ENCODE measurements at places on chromosomes 5 and 9.

DNA sequence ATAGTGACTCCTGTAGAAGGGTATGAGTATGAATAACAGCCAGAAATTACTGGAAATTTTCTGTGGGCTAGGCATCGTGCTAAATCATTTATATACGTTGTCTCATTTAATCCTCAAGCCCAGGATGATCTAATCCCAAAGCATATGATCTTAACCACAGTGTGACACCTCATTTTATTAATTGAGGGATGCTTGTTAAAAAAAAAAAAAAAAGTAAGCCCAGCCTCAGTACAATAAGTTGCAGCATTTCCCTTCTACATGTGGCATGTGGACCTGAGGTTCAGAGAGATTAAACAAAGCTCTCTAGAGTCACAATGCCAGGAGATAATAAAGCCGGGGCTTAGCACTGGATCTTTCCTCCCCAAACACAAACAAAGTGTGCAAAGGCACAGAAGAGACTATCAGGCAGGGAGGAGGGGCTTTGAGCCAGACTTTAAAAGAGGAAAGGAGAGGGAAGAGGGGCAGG, 49.5 kb downstream of the KLF4 start:
- no peak for DNase-seq

GRCh38 chr5:139132515-139132914, 65.7 kb downstream of the SIL1 start:
- DNase-seq: no peak

GRCh38 chr5:56596155-56596554, 219.2 kb upstream of the MAP3K1 start:
- DNase-seq: no peak

DNA sequence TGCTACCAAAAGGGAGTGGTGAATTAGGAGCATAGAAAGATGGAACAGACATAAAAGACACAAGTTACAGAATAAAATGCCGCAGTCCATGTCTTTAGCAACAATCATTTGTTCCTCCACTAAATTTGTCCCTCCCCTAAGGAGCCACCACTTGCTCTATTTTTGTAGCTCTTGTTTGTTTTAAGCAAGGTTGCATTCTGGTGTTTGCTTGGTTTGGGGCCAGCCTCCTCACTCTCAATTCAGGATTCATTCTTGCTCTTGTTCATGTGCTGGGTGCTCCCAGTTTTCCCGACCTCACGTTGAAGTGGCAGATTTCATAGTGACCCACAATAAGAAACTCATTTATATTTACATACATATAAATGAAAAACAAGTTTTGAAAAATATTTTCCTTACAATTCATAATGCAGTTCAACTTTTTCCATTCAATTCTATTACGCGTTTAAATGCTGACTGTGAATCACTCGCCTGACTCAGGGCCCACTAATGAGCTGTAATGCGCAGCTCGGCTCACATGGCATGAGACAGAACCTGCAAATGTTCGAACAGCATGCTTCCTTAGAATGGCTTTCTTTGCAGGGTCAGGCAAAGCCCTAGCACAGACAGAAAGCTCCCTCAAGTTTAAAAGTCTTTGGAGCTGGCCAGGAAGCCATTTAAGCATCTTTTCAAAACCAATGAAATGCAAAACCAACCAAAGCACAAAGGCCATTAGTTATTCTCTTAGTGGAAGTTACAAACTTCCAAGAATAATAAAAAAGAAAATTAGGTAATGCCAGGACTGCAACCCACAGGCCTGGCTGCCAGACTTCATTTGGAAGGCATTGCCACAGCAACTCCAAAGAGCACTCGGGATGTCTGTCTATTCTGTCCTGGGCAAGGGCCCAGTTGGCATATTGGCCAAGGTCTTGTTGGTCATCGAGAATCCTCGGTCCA, 41.7 kb downstream of the RETREG1 start:
- no peak for DNase-seq

- DNase-seq: peak; percentile 20
Measured at GRCh38 chr9:89428901-89429890, 68.7 kb downstream of the SEMA4D start.

- no peak for DNase-seq
Measured at GRCh38 chr9:133201424-133202144, 7.5 kb downstream of the OBP2B start.

GRCh38 chr5:163565931-163566608, 60.7 kb downstream of the MAT2B start:
- DNase-seq: peak; percentile 41

GRCh38 chr5:54834121-54834842, 151.1 kb downstream of the ESM1 start:
- no peak for DNase-seq

DNA sequence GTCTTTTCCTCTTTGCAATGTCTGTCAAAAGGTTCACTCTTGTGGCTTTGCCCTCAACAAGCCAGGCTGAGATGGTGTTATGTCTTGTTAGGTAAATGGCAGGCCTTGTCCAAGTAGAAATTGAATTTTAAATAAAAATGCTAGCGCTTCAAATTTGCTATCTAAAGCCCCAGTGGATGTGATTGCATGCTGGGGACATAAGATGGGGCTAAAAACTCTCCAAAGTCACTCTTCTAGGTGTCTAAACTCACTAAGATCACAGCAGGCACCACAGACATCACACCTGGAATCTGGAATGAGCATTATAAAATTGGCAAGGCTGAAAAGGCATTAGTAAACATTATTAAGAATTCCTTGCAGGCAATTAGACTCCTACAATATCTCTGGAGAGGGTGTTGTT, 262.7 kb upstream of the CLINT1 start:
- DNase-seq: no peak

DNA sequence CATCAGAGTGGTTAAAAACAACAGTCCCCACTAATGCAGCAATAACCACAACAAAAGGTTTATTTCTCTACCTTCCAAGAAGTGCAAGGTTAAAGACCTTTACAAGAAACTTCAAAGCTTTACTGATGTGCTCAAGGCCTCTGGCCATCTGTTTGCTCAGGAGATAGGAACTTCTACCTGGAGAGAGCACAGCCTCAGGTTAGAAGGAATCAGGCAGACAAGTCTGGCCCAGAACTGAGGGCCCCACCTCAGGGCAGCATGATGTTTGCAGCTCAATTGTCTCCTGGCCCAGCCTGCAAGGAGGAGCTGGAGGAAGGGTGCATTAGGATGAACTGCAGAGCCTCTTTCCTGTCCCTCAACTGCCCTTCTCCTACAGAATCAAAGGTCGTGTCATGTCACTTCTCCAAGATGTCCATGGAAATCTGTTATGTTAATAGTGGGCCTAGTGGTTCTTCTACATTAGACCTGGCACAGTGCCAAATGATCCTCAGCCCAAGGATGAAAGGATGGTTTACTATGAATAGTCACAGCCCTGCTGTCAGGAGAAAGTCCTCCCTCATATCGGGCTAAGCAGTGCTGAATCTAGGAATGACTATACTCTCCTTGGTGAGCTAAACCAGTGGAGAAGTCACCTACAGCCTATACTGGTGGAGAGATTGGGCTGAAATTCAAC, 98.9 kb upstream of the NTRK2 start:
- no peak for DNase-seq

GRCh38 chr5:3512361-3513095, 83.1 kb upstream of the IRX1 start:
- no peak for DNase-seq

- DNase-seq: no peak
Measured at GRCh38 chr9:97892421-97892820, 29.9 kb downstream of the TRMO start.

DNA sequence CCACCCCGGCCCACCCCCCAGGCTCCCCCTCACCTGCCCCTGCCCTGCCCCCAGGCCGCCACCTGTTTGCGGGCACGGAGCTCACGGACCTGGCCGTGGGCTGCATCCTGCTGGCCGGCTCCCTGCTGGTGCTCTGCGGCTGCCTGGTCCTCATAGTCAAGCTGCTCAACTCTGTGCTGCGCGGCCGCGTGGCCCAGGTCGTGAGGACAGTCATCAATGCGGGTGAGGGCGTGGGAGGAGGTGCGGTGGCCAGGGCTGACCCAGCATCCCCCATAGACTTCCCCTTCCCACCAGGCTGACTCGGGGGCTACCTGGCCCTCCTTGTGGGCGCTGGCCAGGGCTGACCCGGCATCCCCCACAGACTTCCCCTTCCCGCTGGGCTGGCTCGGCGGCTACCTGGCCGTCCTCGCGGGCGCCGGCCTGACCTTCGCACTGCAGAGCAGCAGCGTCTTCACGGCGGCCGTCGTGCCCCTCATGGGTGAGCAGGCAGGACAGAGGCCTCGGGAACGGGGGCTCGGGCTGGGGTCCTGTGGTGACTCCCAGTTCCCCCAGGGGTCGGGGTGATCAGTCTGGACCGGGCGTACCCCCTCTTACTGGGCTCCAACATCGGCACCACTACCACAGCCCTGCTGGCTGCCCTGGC, 3.5 kb downstream of the SLC34A3 start:
- DNase-seq: no peak

GRCh38 chr5:34743878-34744277, 87.8 kb downstream of the RAI14 start:
- DNase-seq: no peak

GRCh38 chr9:91073049-91073810, 271.6 kb downstream of the SYK start:
- DNase-seq: no peak

- DNase-seq: no peak
Measured at GRCh38 chr9:133884907-133885744, 107.0 kb downstream of the VAV2 start.

GRCh38 chr5:35405938-35406337, 175.7 kb upstream of the PRLR start:
- no peak for DNase-seq

- DNase-seq: no peak
Measured at GRCh38 chr5:51468196-51468595, 84.9 kb downstream of the ISL1 start.

GRCh38 chr5:133147815-133148567, 96.2 kb downstream of the HSPA4 start:
- DNase-seq: no peak

- no peak for DNase-seq
Measured at GRCh38 chr5:167785106-167785505, 506.3 kb upstream of the WWC1 start.

DNA sequence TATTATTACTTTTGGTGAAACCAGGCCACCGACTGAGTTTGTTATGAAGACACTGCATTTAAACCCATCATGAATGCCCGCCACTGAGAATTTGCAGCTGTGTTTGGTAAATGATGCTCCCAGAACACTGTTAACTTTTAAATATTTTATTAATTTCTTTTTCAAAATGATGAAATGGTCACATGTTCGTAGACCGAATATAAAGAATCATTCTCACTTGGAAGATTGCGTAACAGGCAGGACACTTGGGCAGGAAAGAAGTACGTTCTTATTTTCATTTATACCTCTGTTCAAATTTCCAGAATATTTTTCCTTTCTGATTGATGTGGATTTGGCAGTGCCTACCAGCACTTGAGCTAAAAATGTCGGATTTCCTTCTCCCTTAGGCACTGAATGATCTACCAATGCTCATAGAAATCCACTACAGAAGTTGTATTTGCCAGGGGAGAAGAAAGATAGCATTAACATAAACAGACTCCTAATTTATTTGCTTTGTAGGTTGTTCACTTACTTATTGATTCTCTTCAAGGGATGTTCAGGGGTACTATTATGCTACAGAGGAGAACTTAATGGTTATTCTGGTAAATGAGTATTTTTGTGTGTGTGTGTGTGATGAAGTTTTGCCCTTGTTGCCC, 13.8 kb downstream of the CYFIP2 start:
- no peak for DNase-seq

- DNase-seq: no peak
Measured at GRCh38 chr9:77019236-77019925, at the start of gene FOXB2. FOXB2 (plus strand) TSS chr9:77019655; CDS start chr9:77019655, 0 bp downstream.

GRCh38 chr9:106970219-106970975, 107.4 kb downstream of the ZNF462 start:
- DNase-seq: no peak

- DNase-seq: no peak
Measured at GRCh38 chr5:10332301-10332700, 21.2 kb upstream of the MARCHF6 start.

- DNase-seq: no peak
Measured at GRCh38 chr5:66333192-66333591, 189.1 kb downstream of the SREK1 start.

- DNase-seq: no peak
Measured at GRCh38 chr5:173028811-173029327, 27.3 kb upstream of the CREBRF start.

GRCh38 chr5:44384816-44385215, 4.4 kb downstream of the FGF10 start:
- DNase-seq: no peak

DNA sequence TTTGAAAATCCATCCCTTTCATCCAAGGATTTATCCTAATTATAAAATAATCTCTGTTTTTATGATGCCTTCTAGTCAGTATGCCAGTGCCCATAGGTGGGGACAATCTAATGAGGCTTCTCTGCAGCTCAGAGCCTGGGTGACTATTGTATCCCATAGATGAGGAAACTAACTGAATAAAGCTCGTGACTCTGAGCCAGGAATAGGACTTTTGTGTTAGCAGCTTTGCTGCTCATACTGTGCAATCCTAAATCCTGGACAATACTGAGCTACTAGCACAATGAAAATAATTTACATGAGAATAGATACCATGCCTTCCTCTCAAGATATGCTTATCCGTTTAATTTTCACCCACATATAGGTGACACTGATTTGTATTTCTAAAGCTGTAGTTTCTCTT, 443.0 kb downstream of the PLK2 start:
- DNase-seq: no peak

DNA sequence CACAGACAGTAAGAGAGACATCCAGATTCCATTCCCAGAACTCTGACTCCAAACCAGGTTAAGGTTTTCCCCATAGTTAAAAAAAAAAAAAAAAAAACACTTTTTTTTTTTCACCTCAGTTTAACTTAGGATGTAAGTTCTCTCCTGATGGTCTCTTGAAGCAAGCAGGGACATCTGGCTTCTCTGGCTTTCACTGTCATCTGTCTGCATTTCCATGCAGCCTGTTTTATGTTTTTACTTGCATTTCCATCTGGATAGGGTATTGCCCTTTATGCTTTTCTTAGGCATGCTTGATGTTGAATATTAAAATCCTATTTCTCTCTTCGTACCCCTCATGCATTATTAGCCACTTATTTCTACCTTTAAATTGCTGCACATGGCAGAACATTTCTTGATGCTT, 135.3 kb upstream of the WWC1 start:
- DNase-seq: no peak

DNA sequence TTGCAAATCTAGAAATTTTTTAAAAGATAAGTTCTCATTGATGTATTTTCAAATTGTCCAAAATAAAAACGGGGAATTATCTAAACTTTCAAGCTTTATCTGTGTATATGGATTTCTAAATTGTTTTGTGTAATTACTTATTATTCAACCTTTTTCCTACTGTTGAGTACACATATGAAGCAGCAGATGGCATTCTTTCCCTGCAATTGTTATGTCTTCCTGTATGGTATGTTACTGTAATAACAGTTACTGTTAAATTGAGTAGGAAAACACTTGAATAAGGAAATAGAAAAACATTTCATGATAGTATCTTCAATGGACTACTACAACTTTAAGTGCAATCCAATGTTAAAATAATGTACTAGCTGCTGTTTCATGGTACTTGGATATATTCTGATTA, 124.8 kb downstream of the RANBP17 start:
- no peak for DNase-seq
